ENCODE measurements at places on chromosomes 5 and 9.

DNA sequence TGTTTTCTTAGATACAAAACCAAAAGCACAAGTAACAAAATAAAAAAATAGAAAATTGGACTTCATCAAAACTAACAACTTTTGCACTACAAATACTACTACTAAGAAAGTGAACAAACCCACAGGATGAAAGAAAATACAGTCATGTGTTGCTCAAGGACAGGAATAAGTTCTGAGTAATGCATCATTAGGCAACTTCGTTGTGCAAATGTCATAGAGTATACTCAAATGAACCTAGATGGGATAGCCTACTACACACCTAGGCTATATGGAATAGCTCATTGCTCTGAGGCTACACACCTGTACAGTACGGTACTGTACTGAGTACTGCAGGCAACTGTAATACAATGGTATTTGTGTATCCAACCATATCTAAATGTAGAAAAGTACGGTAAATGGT lies 88.3 kb downstream of the RAPGEF1 start:
- no peak for DNase-seq

DNA sequence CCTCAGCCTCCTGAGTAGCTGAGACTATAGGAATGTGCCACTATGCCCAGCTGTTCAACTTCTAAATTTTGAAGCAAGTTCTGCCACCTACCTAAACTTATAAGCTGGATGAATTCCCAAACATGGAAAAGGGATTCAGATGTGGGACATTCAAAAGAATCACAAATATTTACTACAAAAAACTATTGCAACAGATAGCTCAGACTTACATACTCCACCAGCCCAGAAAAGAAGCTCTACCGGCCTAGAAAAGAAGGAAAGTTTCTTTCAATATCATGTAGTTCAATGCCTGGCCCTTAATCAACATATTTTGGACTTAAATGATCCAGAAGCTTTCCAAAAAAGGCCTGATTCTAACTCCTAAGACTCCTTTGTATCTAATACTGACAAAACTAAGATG lies 23.8 kb downstream of the SH3RF2 start:
- no peak for DNase-seq

- no peak for DNase-seq
Observed at GRCh38 chr5:140125637-140126036, at the start of gene IGIP. TSS of gene IGIP (plus strand) at chr5:140125937. CDS start at chr5:140128477, 2,540 bp downstream.

DNA sequence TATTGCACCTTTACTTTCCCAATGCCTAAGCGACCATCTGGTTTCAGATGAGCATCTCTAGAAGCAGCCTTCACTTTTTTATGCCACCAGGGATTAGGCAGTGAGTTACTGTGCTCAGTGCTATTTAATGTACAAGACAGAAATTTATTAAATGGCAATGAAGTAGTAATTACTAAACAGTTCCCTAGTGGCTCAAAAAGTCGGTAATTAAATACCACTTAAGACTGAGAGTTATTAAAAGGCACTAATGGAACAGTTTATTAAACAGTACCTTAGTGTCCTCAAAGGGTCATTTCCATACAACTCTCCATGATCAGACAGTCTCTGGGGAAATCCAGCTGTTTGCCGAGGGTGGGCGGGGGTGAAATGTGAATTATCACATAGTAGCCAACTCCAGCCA lies 42.3 kb downstream of the LHFPL2 start:
- no peak for DNase-seq

- DNase-seq = no peak
Observed at GRCh38 chr5:42507451-42508097, 84.3 kb downstream of the GHR start.

DNA sequence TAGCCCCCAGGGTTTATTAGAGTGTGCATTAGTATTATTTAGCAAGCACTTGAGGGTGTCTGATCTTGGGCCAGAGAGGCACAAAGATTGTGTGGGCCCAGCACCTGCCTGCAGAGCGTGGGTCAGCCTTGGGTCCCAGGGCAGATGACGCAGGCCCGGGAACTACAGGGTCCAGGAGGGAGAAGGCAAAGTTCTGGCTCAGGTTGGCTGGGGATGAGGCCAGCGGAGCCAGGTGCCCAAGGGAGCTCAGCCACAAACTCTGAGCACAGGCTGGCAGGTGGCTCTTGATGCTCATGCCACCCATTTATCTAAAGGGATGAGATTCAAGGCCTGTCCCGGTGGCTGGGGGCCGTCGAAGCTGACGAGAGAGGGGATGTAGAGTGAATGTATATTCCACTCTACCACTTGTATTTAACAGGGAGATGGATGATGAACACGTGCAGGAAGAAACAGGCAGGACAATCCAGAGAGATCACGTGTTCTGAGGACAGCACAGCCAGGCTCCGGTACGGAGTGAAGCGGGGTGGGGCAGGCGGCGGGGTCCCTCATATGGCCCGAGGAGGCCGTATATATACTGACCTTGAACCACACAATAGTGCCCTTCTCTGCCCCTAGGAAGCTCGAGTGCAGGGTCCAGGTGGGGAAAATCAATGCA lies 818 bp upstream of the OBP2A start:
- no peak for DNase-seq

GRCh38 chr9:71897577-71897976 lies 13.4 kb downstream of the ABHD17B start:
- DNase-seq = no peak

DNA sequence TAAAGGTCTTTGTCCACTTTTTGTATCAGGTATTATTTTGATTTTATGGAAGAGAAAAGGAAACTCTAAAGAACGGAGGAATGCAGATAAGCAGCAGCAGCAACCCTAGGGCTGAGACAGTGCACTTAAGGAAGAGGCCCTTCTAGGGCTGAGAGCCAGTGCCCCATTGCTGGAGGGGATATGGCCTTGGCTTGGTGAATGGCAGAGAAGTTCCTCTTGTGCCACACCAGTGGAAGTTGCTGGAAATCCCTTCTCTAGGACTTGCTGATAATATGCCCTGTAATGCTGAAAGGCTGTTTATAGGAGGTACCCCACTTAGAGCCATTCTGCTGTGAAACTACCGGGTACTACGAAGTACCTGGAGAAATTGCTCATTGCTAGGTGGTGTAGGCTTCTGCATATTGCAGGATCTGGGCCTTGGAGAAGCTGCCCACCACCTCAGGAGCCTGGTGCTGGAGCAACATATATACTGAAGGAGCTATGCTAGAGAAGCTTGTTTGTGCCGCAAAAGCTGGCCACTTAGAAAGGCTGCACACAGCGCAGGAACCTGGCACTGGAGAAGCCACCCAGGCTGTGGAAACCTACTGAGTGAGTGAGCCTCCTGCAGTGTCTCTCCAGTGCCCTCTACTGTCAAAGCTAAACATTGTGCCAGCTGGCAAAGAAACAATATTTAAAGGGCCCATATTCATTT lies 9.6 kb upstream of the UBTD2 start:
- DNase-seq = peak; percentile 45

DNA sequence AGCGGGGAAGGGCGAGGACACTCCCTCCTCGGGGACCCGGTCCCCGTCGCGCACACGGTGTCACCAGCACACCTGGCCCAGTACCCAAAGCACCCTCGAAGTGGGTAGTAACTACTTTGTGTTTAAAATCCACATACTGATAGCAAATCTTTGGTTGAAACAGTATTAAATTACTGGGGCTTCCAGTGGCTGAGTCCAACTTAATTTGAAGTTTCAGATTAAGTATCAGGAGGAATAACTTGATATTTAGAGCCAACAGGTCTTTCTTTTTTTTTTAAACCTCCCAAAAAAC lies 615 bp downstream of the ATG10 start:
- DNase-seq = no peak

GRCh38 chr5:66704790-66705425 lies 108.7 kb downstream of the MAST4 start:
- no peak for DNase-seq

DNA sequence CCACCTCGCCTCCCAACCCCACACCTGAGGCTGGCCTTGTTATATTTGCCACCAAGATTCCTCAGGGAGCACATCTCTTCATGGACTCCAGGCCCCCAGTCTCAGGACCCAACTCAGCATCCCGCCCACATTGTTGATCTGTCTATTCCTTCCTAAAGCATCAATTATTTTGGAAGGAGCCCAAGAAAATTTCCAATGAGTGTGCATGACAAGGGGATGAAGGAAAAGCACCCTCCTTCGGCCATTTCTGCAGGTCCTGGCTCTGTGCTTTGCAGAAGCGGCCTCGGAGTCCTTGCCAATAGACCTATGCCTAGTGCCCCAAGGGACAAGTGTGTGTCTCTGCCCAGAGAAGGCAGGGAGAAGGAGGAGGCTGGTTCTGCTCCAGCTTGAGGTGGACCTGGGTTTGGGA lies 273.2 kb downstream of the GADD45G start:
- DNase-seq = no peak

GRCh38 chr9:125972012-125972729 lies 225.0 kb downstream of the PBX3 start:
- DNase-seq = no peak

DNA sequence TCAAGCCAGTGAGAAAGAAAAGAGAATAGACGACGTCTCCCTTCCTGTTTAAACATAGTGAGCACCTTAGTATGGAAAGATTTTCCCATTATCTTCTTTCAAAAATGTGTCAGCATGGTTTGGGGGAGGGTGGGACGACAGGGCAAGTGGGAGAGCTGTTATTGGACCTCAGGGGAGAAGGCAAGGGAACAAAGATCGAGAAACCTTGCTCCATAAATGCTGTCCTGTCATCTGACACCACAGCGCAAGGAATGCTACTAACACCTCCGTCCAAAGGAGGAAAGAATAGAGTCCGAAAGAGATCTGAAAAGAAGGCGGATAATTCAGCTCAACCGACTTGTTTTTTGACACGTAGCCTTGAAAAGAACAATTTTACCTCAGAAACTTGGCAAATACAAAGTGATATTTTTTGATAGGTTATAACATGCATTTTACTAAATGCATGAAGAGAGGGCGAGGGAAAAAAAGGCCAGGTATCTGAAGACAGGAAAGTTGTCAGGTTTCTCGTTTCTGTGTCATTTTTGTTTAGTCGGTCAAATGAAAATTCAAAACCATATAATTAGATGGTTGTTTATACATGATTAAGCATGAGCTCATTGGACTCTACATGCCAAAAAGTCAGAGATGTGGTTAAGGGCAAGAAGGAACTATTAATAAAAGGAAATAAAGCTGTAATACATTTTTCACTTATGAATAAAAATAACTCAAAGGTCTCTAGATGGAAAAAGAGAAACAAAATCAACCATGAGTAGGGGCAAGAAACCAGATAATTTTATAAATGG lies 155.7 kb downstream of the GLIS3 start:
- DNase-seq = no peak

GRCh38 chr5:33146881-33147280 lies 293.9 kb upstream of the TARS1 start:
- DNase-seq = no peak

- DNase-seq = no peak
Observed at GRCh38 chr5:27403243-27403882, 365.0 kb upstream of the CDH9 start.

DNA sequence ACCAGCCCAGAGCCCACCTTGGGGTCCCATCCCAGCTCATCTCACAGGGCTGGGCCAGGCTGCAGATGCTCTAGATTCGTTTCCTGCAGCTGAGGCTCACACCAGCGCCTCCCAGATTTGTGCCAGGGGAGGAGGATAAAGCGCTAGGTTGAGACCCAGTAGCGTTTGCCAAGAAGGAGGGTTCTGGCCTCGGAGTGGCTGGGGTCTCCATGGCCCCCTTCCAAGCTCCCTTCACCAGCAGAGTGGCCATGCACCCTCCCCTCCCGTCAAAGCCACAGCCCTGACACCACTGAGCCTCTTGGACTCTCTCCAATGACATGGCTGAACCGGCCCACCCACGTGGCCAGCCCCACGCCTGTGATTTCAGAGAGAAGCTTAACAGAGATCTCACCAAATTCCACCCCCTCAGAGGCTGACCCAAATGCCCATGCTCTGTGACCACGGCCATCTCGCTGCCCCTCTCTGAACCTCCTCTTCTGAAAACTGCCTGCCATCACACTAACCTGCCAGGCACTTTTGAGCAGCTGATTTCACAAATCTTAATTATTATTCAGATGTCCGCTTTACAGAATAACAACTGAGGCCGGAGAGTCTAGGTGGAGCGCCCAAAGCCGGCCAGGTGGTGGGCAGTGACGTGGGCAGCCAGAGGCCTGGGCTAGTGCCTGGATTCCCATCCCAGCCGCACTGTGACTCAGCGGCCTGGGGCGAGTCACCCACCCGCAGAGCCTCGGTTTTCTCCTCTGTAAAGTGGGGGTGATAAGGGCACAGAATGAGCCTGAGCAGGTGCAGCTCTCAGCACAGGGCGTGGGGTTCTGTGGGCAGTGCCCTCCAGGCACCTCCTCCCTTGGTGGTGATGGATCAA lies 155.7 kb downstream of the C9orf50 start:
- peak; percentile 53 for DNase-seq

DNA sequence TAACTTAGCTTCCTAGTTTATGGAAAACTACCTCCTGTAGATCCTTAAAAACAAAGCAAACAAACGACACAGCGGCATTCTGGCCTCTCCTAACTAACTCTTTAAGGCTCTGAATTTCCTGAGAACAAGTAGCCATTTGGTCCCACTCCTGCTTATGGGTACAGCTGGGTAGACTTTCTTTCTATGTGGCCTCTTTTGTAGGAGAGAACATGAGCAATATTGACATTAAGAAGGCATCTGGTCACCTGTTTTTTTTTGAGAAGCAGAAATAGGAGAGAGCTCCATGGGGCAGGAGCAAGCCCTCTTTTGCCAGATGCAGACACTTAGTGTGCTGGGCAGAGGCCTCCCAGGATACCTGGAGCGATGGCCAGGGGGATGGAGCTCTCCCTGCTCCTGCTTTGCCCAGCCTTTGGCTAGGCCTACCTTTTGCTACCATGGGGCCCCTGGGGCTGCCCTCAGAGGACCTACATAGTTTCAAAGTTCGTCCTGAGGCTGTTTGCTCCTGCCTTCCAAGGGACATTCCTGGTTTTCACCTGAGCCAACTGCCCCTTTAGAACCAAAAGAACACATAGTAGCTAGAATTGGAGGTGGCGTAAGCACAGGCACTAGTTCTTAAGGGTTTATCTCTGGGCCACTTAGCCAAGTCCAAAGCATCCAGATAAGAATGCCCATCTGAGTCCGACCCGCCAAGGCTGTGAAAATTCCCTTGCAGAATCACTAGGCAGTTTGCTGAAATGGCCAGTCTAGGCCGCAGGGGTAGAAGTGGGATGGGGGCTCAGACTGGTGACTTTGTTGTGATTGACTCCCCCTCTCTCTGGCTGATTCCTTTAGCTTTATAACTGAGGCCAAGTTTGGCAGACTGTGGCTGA lies 2.4 kb upstream of the STC2 start:
- no peak for DNase-seq

- DNase-seq = no peak
Observed at GRCh38 chr9:124511891-124512805, 4.9 kb upstream of the NR5A1 start.

GRCh38 chr5:109275919-109276318 lies 133.9 kb downstream of the PJA2 start:
- no peak for DNase-seq

DNA sequence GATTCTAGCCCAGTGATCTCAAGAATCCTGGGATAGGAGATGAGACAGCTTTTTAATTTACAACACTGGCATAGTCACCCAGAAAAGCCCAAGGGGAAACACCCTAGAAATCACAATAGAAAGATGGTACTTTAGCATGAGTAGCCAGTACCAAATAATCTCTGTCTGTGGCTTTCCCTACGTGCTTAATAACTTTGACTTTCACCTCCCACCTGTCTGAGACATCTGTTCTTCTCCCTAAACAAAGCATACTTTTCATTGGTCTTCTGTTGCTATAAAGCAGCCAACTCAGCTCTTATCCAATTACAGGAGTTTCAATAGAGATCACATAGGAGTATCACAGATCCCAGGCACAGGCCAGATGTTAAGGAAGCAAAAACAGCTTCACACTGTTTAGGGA lies 10.4 kb downstream of the MARCHF3 start:
- no peak for DNase-seq
